ENCODE measurements at places on chromosomes 12 and 14. TPM values are rescaled to one million over a fixed set of nuclear protein-coding genes. Genes with fewer than 3 reads are reported as not detected.

IFNG-AS1 gene
- total RNA-seq: 0.71 TPM

TAS2R46 gene
- 0.94 TPM for total RNA-seq

SLC39A9 gene
- total RNA-seq: 40.1 TPM

AHNAK2 gene
- total RNA-seq: 0.07 TPM

WIF1 gene
- not detected for total RNA-seq

PPP4R4 gene
- total RNA-seq: 2.6 TPM
